ENCODE measurements at places on chromosomes 12 and 14.
A peak's percentile ranks its signal among the peaks of the same experiment; 100 is the strongest.

DNA sequence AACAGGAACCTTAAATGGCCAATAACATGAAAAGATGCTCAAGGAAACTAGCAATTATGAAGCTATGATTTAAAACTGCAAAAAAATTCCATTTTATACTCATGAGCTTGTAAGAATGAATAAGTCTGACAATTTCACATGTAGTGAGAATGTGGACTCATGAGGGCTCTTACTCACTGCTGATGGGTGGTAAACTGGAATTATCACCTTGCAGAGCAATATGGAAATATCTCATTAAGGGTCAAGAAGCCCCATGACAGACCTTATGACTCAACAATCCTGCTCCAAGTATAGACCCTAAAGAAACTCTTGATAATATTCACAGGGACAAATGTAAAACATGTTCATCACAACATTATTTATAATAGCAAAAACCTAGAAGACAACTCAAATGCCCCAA lies 23.5 kb upstream of the SMAGP start:
- DNase-seq, result no peak

DNA sequence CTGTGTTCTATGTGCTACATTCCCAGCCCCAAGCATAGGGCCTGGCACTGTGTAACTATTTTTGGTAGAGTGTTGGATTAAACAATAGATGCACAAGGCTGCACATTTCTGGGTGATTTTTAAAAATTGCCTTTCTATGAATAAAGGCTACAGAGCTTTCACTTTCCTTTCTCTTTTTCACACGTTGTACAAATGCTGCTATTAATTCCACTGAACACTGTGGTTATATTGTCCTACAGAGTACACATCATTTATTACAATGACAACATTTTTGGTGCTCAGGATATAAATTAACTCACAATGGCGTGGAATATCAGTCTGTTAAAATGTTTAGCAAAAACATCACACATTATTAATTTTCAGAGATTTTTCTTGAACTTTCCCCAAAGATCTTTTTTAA lies 3.6 kb upstream of the EML1 start:
- DNase-seq, result no peak

- no peak for DNase-seq
Observed at GRCh38 chr12:117091758-117092510, 7.3 kb downstream of the TESC start.

DNA sequence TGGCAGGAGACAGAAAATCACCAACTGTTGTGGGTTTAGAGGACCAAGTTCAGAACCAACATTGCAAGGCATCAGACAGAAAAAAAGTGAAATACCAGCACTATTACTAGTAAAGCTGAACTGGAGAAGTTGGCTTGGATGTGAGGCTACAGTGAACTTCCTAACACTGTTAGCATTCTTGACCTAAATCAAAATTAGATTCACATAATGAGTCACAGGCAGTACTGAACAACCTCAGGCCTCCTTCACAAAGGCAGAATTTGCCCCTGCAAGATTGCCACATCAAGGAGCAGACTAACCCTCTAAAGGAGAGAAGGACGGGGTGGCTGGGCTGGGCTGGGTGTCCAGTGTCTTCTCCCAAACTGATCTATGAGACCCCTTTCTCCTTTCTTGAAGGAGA lies 539.7 kb downstream of the SNAPC1 start:
- DNase-seq, result no peak

DNA sequence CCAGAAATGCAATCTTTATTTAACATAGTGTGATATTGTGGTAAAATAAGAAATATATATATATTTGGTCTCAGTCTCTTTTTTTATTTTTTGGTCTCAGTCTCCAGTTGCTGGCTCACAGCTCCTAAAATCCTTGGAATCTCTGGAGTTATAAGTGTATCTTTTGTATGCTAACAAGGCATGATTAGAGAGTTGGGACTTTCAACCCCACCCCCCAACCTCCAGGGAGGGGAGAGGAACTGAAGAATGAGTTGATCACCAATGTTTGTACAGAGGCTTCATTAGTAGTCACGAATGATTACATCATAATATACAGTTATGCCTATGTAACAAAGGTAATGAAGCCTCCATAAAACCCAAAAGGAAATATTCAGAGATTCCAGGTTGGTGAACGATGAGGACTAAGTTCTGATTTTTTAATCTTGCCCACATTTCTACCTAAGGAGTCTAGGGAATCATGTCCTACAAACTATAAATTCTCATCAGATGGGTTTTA lies 22.8 kb upstream of the LALBA start:
- DNase-seq, result no peak

GRCh38 chr14:42490536-42490935 lies 883.9 kb downstream of the LRFN5 start:
- no peak for DNase-seq

GRCh38 chr12:114414866-114415524 lies 9.1 kb upstream of the TBX5 start:
- DNase-seq, result no peak

- DNase-seq, result no peak
Observed at GRCh38 chr14:96160913-96161310, 43.7 kb upstream of the BDKRB2 start.

DNA sequence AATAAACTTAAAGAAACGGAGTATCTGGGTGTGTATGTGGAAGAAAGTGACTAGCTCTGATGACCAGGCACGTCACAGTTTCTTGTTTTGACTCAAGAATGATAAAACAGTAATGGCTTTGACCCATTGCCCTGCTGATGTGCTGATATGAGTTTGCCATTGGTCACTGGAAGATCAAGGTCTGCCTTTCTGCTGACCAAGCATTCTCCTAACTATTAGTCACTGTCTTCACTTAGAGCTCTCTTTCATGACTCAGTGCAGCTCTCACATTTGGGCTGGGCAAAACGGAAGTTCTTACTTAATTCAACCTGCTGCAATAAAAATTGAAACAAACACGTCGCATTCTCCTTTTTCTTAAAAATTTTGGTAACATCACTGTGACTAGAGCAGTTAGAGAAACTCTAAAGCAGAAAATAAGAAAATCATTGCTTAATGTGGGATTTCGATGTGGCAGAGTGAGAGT lies 366.7 kb downstream of the BTG1 start:
- no peak for DNase-seq

GRCh38 chr12:13702381-13702780 lies 279.0 kb downstream of the GRIN2B start:
- DNase-seq, result no peak

DNA sequence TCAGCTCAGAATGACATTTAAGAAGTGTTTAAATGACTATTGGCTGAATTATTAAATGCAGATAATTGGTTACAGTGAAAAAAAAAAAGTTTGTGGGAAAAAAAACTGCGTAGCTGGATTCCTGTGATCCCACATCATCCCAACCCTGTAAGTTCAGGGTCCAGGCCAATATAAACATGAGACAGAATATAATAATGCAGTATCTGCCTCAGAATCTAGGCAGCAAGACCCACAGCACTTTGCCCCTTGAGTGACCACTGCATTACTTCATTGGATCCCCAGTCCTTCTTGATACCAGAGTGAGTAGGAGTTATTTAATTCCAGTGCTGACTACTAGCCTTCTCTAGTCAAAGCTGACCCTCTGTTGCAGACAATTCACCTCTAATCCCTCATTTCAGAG lies 272.6 kb downstream of the CCER1 start:
- no peak for DNase-seq

DNA sequence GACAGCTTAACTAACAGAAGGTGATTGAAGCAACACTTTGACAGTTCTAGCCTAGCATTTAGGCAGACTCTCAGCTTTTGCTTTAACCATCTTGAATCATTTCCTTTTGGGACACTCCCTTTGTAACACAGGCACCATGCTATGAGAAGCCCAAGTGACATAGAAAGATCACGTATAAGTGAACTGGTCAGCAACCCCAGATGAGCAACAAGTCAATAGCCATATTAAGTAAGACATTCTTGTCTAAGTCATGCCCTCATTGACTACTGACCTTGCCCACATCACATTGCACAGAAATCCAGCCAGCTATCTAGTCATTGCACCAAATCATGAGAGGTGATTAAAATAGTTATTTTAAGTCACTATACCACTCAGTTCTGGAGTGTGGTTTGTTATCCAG lies 476.8 kb downstream of the TRHDE start:
- no peak for DNase-seq

DNA sequence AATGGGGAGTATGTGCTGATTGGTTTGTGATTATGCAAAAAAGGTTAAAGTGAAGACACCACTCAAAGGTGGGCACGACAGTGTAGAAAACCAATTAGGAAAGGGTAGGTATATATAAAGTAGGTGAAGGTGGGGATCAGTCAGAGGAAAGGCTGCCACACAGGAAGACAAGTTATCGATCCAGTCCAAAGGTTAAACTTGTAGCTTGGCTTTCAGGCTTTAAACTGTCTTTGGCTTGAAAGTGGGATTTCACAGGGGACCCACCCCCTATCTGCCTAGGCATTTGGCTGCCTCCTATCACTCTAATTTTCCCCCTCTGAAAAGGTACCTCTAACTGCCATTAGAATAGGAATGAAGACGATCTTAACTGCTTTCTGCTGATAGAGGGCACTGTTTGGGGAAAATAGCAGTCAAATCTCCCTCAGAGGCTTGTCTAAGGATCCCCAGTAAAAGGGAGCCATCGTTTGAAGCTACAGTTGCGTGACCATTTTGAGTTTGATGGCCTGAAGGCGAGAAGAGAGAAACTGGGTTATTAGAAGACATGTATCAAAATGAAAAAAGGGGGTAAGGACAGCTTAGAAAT lies 250.2 kb downstream of the GPHN start:
- DNase-seq, result no peak

DNA sequence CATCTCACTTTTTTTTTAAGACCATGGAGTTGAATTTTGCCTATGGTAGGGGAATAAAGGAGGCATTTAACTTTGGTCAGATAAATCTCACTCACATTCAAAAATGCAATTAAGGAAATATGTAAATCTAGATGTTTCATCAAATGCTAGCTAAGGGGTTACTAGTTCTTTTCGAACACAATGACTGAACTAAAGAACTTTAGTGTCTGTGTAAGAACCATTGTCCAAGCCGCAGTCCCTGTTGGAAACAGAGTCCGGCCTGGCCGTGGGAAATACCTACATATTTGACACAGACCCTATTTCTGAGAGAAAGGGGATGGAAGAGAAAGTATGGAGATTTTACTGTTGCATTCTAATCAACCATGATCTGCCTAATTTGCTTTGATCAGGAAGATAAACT lies 17.4 kb downstream of the LGR5 start:
- DNase-seq, result no peak

GRCh38 chr12:68069275-68069674 lies 80.0 kb downstream of the IFNG-AS1 start:
- no peak for DNase-seq

DNA sequence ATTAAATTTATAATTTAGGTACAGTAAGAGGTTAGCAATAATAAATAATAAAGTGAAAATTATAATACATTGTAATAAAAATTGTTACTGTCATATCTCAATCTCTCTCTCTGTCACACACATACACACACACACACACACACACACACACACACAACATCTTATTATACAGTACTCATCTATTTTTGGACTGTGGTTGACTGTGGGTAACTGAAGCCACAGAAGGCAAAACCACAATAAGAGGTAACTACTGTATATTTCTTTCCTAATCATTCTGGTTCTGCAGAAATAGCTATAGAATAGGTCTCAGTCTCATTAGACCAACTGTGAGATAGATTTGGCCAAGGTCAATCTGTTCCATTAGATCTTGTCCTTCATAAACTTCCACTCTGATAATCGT lies 33.1 kb upstream of the PTPRO start:
- DNase-seq, result no peak

GRCh38 chr14:94348836-94349235 lies 25.7 kb upstream of the SERPINA6 start:
- DNase-seq, result no peak

- peak; percentile 18 for DNase-seq
Observed at GRCh38 chr14:76772300-76773187, 11.3 kb downstream of the VASH1 start.

DNA sequence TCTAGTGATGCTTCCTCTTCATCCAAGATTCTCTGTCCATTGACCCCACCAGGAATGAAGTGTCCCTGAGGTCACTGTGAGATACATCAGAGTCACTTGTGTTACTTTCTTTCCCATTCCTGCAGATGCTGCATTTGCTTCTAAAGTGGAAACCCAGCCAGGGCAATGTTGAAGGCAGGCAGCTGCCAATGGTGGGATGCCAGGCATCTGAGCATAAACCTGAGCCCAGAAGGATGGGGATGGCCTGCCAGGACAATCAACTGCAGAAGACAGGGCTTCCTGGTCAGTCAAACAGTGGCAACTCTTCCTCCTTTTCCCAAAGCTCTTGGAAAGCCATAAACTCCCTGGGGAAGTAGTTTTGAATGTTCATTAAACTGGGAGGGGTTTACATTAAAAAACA lies 178.0 kb upstream of the TMEM132C start:
- DNase-seq, result no peak

- no peak for DNase-seq
Observed at GRCh38 chr12:54154681-54155186, 34.1 kb downstream of the SMUG1 start.

GRCh38 chr12:56188131-56188777 lies 1.0 kb downstream of the SMARCC2 start:
- DNase-seq, result no peak

GRCh38 chr14:92366237-92366636 lies 43.3 kb downstream of the SLC24A4 start:
- DNase-seq, result no peak

DNA sequence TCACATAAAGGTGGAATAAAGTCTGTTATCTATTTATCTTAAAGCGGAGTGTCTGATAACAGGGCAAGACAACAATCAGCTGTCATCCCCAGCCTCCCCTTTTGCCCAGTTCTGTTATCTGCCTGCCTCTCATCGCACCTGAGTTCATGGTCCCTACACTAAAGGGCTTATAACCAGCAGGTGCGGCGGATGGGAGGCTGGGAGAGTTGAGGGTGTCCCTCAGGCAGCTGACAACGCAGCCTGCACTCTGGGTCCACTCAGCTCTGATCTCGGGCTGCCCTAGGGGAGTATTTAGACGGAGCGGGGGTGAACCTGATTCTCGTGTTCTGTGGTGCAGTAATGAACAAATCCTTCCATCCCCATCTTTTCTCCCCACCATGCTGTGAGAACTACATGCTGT lies 34.0 kb upstream of the JDP2 start:
- DNase-seq, result no peak

GRCh38 chr12:91127751-91128150 lies 16.5 kb upstream of the LUM start:
- no peak for DNase-seq

DNA sequence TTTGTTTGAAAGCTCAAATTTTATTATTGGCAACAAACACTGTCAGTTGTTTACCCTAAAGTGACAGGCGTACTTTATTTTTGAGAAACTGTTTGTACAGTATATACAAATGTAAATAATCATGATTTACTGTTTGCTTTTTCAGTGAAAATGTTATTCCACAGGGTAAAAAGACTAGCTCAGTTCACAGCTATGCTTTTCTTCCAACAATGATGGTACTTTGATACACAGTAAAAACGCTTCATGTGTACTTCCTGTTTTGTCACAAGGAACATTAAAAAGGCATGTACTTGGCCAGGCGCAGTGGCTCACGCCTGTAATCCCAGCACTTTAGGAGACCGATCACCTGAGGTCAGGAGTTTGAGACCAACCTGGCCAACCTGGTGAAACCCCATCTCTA lies 53.7 kb downstream of the MON2 start:
- no peak for DNase-seq
